NCI-H1048 (cell line): ENCODE measurements at places on chromosomes 5 and 9.

DNA sequence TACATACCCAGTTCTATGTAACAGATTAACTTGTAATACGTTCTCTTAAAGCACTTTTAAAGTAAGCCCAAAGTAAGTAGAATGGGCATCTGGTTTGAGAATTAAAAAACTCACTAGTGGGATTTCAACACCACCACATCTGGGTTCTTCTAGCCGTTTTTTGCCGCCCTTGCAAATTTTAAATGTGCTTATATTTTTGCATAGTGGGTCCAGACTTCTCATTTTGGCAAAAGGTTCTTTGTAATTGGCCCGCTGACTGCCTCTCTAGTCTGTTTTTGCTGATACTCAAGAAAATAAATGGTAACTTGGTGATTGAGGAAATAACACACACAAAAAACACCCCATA is 582 bp upstream of the FBXO4 start:
- no peak for DNase-seq

DNA sequence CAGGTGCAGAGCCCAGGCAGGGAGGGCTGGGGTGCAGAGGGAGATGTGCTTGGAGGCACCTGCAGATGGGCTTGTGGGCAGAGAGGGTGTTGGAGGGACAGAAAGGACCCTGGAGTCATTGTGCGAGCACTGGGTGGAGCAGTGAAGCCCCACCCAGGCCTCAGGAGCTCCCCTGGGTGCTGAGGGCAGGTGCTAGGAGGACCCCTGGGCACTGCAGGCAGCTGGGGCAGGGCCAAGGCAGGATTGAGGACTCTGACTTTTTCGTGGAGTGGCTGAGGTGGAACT is 10.3 kb upstream of the SLC6A18 start:
- no peak for DNase-seq

DNA sequence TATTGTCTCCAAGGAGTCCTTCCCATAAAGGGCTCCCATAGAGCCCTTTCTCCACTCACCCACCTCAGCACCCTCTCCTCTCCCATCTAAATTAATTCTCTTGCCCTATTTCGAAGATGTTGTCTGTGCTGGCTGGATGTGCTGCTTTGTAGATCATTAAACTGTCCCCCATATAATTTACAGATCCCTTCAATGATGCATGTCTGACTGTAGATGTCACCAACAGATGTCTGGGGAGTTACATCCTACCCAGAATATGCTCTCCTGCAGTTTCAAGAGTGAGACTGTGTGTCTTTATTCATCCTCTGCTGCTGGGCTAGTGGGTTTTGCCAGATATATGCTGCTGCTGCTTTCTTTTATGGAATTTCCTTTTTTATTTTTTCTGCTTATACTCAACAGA is 351.2 kb downstream of the MLLT3 start:
- DNase-seq = no peak

- no peak for DNase-seq
Measured at GRCh38 chr9:7325995-7326394, 473.6 kb downstream of the DMAC1 start.

DNA sequence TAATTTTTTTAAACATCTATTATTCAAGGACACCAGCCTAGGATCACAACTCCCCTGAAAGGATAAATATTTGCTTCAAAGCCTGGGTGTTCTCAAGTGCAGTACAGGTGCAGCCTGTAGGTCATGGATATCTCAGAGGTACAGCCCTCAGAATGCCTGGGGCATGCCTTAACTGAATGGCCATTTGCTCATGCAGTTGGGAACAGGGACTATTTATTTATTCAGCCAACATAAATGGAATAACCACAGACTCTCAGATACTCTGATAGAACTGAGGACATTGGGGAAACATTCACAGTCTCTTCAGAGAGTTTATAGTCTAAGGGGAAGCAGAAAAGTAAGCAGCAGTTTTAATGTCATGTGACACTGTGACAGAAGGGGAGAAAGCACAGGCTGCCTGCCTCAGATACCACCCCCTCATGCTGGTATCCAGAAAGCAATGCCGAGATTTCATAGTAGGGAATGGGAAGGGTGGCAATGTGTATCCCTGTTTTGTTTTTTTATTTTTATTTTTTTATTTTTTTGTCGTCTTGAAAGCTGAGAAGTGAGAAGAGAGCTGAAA is 112.6 kb downstream of the MACIR start:
- DNase-seq = no peak

DNA sequence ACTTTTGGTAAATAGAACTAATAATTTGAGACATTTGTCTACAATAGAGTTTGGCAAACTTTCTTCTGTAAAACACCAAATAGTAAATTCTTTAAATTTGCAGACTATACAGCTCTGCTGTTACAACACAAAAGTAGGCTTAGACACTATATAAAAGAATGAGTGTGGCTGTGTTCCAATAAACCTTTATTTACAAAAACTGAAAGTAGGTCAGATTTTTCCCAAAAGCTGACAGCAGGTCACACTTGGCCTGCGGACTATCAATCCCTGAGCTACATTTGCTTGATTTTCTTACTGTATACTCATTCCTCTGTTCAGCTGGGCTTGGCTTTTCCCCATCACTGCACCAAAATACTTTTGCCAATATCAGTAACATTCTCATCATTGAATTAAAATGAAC is 189.4 kb downstream of the COMMD10 start:
- no peak for DNase-seq

- DNase-seq = no peak
Measured at GRCh38 chr5:122301016-122301415, 11.0 kb upstream of the SNCAIP start.

DNA sequence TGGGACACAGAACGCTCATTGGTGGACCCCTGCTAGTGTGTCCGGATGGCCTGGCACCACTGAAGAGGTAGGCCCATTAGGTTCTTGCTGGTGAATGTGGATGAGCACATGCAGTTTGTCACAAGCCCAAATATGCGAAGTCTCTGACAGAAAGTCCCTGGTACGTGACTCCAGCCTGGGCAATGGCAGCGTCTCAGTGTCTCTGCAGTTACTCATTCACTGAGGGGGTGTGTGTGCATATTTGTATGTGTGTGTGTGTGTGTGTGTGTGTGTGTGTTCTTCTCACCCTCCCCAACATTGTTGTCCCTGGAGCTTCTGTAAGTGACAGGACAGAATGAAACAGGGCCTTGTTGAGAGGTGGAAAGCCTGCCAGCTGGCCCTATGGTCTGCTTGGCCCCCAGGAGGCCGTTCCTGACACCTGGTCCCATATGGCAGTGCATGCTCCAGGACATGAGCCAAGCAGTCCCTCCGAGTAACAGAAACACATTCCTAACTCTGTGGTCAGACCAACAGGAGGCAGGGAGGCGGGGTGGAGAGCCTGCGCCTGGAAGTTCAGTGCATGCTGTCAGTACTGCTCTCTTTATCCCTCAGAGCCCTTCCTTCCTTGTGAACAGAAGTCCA is 169.9 kb downstream of the SLC28A3 start:
- DNase-seq = no peak

- DNase-seq = no peak
Measured at GRCh38 chr9:18935541-18935940, 97.5 kb downstream of the SAXO1 start.

- no peak for DNase-seq
Measured at GRCh38 chr5:129904667-129905472, 605 bp downstream of the CHSY3 start.

GRCh38 chr9:134789168-134789567 is 91.4 kb upstream of the FCN2 start:
- DNase-seq = no peak

- DNase-seq = no peak
Measured at GRCh38 chr5:74492230-74492629, 148.3 kb downstream of the ENC1 start.

GRCh38 chr5:127297348-127298035 is 6.9 kb downstream of the MEGF10 start:
- DNase-seq = no peak

- no peak for DNase-seq
Measured at GRCh38 chr5:64688965-64689364, 1.3 kb upstream of the SHISAL2B start.

- DNase-seq = no peak
Measured at GRCh38 chr5:81408496-81408895, 14.6 kb upstream of the ACOT12 start.

DNA sequence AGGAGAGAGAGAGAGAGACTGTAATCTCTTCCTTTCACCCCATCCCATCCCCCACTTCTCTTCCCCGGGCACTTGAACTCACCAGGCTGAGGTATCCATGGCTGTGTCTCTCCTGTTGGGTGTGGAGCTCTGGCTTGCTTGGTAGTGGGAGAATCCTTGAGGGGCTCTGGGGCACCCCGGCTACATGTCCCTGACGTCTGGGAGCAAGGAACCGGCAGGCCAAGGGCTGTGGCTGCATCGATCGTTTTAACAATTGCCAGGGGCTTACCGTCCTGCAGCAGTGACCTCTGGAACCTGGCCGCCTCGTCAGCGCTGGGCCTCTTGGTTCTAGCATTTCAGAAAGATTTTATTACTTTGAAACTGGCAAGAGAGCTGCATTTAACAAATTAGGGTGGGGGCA is 30.0 kb downstream of the FGF18 start:
- no peak for DNase-seq

DNA sequence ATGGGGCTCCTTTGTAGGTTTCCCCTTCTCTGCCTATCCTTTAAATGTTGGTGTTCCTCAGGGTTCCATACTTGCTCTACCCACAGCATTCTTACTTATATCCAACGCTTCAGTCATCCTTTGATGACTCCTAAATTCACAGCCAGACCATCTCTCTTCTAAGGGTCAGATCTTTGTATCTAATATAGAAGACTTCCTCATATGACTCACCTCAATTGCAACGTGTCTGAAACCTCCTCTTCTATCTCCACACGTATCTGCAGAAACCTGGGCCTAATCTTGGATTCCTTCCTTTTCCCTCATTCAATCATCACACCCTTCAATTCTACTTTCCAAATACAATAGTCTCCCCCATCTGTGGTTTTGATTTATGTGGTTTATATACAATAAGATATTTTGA is 68.3 kb downstream of the HMGCR start:
- no peak for DNase-seq

DNA sequence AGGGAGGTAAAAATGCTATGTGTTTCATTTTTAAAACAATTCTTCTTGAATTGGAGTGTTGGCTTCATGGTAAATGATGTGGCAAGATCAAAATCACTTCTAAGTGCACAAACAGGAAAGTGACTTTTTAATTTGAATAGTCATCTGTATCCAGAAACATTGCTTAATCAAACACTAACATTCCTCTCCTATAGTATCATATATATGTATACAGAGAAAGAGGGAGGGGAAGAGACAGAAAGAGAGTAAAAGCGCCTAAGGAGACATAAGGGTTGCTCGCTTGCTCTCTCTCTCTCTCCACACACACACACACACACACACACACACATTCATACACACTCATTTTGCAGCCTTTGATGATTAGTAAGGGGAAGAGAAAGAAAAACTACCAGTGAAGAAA is 95.4 kb upstream of the PRDM9 start:
- DNase-seq = no peak

GRCh38 chr9:92763721-92764380 is 782 bp downstream of the BICD2 start:
- DNase-seq = no peak

GRCh38 chr9:71747576-71747975 is 20.7 kb downstream of the CEMIP2 start:
- no peak for DNase-seq

DNA sequence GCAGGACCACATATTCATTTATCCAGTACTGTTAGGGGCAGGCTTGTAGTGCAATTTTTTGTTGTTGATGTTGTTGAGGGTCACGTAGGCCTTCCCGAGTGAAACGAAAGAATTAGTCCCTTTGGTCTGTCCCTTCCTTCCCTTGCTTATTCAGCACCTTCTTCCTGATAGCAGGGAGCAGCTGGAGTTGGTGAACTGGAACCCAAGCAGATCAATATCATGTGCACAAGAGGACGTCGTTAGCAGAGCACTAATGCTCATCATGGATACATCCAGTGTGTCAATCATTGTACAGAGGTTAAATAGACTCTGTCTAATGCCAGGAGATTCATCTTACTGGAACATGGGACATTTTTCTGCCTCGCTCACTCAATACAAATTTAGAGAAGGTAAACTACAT is 33.0 kb upstream of the MAP1B start:
- DNase-seq = no peak

- DNase-seq = no peak
Measured at GRCh38 chr9:127163409-127163808, 41.0 kb upstream of the ANGPTL2 start.

- DNase-seq = no peak
Measured at GRCh38 chr9:109346904-109347303, 26.0 kb upstream of the EPB41L4B start.

DNA sequence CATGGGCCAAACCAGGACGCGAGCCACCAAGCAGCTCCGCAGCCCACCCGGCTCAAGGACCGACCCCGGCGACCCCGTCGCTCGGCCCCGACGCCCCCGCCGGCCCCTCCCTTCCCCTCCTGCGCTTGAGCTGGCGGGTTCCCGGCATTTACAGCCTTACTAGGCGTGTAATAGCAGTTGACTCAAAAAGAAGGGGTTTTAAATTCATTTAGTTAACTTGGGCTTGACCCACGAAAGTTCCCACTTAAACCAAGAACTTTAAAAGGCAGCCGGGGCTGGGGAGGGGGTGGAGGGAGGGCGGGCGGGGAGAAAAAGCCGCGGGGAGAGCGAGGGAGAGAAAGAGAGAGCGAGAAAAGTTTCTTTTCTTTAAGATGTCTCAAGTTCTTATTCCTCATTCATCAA is 636 bp downstream of the PRDM12 start:
- no peak for DNase-seq

- DNase-seq = peak; percentile 40
Measured at GRCh38 chr5:149063017-149063687, at the start of gene SH3TC2. SH3TC2 (minus strand) TSS chr5:149063062; CDS start chr5:149063022, 40 bp downstream.

- DNase-seq = no peak
Measured at GRCh38 chr5:18761801-18762200, 1127.5 kb downstream of the TAF11L14 start.

DNA sequence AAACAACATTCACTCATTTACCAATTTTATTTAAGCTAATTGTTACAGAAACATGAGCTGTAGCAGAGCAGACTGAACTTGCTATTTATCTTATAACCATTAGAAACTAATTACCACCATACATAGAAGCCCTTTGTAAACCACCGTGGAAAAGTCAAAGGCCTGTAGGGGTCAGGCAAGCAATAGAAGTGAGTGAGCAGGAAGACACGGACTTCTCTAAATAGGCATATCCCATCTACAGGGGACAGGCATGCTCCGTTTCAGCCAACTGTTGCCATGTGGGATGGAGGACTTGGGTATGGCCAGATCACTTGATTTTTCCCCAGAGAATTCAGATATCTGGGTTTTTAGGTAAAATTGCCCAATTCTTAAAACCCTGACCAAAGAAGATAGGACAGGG is 44.8 kb downstream of the PRRC1 start:
- DNase-seq = no peak

DNA sequence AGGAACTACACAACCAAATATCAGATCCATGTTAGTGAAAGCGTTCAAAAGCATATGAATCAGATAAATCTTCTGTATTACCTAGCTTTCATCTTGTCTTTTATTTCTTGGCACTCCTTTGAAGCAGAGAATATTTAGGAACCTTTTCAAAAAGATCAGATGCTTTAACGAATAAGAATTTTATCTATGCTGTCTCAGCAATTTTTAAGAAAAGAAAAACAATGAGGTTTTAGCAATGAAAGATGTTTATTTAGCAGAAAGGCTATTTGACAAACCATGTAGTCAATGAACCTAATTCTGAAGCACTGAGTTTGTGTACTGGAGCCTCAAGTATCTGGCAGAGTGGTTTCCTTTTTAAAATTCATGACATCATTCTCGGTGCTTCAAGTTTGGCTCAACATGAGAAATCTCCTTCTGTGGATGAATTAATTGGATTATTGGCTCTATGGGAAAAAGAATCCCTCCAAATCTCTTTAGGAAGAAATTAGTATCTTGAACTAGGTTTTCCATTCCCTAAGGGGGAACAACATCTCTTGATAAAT is 534.7 kb downstream of the CAAP1 start:
- DNase-seq = no peak
